HFF-Myc (cell line): ENCODE measurements at places on chromosomes 3 and 15.

DNA sequence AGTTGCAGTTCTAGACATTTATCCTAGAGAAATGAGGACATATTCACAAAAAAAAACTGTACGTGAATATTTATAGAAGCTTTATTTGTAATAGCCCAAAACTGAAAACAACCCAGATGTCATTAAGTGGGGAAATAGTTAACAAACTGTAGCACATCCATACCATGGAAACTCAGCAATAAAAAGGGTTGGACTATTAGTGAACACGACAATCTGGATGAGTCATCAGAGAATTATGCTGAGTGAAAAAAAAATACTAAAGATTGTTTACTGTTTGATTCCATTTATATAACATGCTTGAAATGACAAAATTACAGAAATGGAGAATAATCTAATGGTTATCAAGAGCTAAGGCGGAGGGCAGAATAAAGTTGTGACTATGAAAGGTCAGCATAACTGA lies 59.5 kb downstream of the CPA3 start:
- DNase-seq = peak; percentile 71

- no peak for DNase-seq
These were observed 28.6 kb upstream of the TGFBR2 start for GRCh38 chr3:30577788-30578187.

- DNase-seq = no peak
These were observed 55.5 kb upstream of the CMTM7 start for GRCh38 chr3:32336113-32336498.

DNA sequence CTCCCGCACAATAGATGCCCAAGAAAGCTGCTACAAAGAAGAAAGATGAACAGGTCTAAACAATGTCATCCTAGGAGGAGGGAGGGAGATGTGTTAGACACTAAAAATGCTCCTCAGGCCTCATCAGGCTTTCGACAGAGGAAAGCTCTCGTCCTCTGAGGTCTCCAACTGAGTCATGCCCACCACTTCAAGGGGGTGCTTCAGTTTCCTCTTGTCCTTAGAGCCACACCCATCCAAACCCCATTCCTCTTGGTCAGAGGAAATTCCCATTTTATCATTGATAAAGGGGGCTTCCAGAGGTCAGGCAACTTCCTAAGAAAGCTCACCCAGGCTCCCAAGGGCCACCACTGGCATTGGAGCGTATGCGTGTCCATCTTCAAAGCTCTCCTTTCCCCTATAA lies 50.1 kb downstream of the HEG1 start:
- DNase-seq = no peak

- DNase-seq = no peak
These were observed 59.0 kb upstream of the ACKR4 start for GRCh38 chr3:132538072-132538471.

DNA sequence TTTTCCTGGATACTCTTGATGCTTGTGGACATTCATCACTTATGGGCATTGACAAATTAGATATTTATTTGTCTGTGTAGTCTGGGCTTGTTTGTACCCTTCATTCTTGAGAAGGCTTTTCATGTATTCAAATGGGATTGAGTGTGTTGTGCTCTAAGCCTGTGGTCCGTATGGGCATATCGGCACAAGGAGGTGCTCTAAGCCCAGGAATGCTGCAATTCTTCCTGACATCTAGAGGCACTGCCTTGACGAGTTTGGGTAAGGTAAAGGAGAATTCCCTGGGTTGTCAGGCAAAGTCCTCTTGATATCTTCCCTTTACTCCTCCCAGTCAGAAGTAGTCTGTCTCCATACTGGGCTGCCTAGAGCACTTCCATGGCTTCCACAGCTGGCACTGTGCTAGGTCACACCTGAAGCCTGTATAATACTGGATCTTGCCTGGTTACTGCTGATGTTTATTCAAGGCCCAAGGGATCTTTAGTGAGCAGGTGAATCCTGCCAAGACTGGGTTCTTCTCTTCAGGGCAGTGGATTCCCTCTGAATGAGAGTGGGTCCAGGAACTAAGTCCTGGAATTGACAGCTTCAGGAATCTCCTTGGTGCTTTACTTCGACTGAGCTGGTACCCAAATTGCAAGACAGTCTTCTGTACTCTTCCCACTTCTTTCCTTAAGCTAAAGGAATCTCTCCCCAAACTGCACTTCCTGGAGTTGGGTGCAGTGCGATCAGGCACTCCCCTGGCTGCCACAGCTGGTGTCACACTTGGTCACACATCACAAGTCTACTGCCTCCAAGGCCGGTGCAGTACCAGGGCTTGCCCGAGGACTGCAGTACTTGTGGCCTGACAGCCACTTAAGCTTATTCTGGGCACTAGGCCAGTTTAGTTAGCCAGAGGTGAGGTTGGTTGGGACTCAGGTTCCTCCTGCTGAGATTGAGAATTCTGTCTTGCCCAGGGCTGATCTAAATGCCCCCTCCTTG lies 46.0 kb downstream of the GALK2 start:
- no peak for DNase-seq

- no peak for DNase-seq
These were observed 69.2 kb downstream of the MAP2K5 start for GRCh38 chr15:67611370-67612369.

- no peak for DNase-seq
These were observed 1.4 kb downstream of the GATA2 start for GRCh38 chr3:128491691-128491940.

GRCh38 chr15:37370941-37371340 lies 270.6 kb upstream of the MEIS2 start:
- DNase-seq = no peak

GRCh38 chr3:129399895-129400357 lies 28.5 kb downstream of the EFCAB12 start:
- no peak for DNase-seq

- DNase-seq = no peak
These were observed 4.3 kb upstream of the OR5H6 start for GRCh38 chr3:98259707-98260106.

- DNase-seq = no peak
These were observed 10.1 kb downstream of the AGTR1 start for GRCh38 chr3:148707601-148708380.

- DNase-seq = no peak
These were observed 161.8 kb upstream of the IQSEC1 start for GRCh38 chr3:13235079-13235478.

GRCh38 chr3:94423578-94423977 lies 360.7 kb downstream of the NSUN3 start:
- DNase-seq = no peak

- no peak for DNase-seq
These were observed 331.7 kb upstream of the UMPS start for GRCh38 chr3:124398594-124398993.

DNA sequence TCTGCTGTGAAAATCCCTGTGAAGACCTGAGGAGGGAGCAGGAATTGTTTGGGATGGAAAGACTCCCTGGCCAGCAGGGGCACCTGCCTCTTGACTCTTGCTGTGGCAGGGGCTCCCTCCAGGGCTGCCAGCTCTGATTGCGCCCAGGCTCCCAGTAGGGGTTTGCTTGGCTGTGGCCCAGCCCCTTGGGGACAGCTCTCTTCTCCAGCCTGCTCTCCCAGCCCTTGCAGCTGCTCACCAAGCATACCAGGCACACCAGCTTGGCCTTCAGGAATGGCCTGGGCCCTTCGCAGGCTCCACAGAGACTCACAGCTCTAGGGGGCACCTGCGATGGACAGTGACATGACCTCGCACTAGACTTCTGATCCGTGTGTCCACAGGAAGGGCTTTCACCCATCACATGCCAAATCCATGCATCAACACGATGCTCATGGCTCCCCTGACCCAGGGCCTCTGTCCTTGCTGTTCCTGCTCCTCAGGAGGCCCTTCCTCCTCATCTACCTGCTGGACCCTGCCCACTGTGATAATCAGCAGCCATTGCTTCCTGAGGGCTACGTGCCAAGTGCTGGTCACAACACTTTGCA lies 61.8 kb downstream of the SCN5A start:
- no peak for DNase-seq

GRCh38 chr3:47836986-47837385 lies 34.0 kb downstream of the DHX30 start:
- no peak for DNase-seq

DNA sequence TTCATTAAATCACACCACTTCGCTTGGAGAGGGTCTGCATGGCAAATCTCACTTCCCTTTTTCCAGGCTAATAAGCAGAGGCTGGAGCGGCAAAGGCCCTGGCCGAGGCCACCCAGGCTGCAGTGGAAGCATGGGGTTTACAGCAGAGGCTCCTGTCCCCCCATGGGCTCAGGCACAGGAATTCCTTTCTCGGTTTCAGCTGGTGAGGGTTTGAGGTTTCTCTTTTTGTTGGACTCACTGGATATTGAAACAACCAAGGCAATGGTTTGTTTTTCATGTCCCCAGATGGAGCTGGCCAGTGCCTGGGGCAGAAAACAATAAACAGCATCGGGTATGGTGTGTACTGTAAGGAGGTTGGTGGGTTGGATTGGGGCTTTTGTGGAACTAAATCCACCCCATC lies 175.6 kb upstream of the RASGRP1 start:
- no peak for DNase-seq

DNA sequence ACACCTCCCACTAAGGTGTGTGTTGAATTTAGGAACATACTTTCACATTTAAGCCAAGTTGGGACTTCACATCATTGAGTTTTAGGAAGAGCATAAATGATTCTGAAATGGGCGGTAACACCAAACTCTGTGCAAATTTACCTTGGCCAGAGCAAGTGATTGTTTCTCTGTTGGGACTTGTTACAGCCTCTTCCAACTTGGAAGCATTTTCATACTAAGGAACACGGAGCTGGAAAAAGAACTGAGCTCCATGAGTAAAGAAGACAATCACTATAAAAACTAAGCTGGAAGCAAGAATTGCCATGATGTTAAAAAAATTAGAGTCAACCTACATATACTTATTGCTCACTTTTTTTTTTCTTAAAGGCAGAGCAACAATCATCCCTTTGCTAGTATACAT lies 371.3 kb downstream of the ERC2 start:
- DNase-seq = no peak

GRCh38 chr3:183493296-183494045 lies 62.0 kb downstream of the KLHL6 start:
- DNase-seq = no peak
